H1 (cell line): ENCODE measurements at places on chromosomes 3 and 15.

DNA sequence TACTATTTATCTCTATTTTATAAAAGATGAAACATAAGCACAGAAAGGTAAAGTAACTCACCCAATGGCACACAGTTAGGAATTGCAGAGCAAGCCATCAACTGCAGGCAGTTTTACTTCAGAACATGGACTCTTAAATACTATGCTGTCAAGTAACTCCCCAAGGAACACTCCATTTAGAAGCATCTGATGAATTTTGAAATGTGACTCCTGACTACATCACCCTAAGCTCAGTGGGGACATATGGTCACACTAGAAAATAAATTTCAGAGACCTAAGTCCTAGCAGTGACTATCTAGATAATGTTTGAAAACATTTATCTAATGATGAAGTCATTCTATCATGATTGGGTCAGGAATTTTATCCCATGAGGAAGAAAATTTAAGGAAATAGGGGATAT, 272.8 kb upstream of the ARRDC4 start:
- DNase-seq: no peak

GRCh38 chr15:55402707-55403106, 5.5 kb downstream of the CCPG1 start:
- no peak for DNase-seq

GRCh38 chr15:94205366-94205765, 26.0 kb upstream of the MCTP2 start:
- no peak for DNase-seq

DNA sequence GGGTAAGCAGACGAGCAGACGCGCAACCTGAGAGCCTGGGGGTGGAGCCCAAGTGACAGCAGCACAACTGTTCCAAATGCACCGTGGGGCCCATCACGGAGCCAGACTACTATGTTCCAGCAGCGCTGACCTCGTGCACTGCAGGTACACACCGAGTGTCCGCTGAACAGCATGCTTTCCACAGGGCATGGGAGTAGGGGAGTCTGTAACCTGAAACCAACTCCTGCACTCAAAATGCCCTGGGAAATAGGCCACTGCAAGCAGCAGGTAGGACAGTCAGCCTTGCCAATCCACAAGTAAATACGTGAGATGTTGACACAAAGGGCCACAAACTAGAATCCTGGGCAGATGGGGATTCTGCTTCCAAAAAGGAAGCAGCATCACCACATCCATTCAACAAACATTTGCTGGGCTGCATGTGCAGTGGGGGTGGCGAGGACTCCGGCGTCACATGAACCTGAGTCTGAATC, 73.9 kb downstream of the TBC1D2B start:
- no peak for DNase-seq

GRCh38 chr3:38116471-38117162, 20.3 kb downstream of the ACAA1 start:
- DNase-seq: no peak

GRCh38 chr3:99351122-99351521, 287.3 kb upstream of the COL8A1 start:
- no peak for DNase-seq

- no peak for DNase-seq
Measured at GRCh38 chr3:29430558-29430971, 149.7 kb downstream of the RBMS3 start.

DNA sequence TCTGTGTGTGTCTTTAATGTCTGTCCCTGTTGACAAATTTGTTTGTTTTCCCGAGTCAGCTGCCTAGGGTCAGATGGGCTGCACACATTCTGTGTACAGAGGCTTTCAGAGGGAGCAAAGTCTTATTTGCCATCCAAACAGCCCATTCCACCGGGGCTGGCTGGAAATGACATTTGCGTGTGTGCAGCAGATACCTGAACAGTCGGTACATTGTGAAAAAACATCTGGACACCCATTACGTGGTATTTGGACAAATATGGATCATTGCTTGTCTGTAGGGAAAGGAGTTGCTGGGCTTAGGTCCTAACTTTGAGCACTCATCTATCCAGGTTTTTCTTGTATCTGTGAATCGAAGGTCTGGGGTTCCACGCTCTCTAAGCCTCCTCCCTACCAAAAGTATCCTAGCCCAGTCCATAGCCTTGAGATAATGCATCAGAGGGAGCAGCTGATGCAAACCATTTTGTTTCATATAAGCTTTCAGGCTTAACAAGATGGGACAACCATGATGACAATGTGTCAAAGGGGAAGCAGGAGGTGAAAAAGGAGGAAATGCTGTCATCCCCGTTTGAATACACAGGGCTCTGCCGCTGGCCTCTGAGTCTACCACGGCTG, 22.2 kb upstream of the CMTM8 start:
- no peak for DNase-seq

DNA sequence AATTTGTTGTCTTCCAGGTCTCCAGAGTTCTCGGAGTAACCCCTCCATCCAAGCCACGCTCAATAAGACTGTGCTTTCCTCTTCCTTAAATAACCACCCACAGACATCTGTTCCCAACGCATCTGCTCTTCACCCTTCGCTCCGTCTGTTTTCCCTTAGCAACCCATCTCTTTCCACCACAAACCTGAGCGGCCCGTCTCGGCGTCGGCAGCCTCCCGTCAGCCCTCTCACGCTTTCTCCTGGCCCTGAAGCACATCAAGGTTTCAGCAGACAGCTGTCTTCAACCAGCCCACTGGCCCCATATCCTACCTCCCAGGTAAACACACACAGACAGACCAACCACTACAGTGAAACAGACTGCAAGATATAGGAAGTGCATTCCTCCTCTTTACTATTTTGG, 87.9 kb upstream of the BLM start:
- DNase-seq: no peak

DNA sequence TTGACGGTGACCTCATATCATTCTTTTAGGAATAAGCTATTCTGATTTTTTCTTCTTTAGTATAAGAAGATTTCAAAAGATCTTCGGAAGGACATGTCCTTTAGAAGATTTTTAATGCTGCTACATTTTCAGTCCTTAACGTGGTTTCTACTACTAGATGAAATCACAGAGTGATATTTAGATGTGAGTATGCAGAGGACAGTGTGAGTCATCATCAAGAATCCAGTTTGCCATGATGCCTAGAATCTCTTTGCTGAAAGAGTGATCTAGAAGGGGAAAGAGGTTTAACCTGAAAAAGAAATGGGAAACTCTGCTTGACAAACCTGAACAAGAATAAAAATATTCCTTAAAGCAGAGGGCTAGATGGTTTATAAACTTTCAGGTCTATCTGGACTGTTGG, 43.2 kb downstream of the SLC7A14 start:
- no peak for DNase-seq
